ENCODE measurements at places on chromosomes 12 and 14.

GRCh38 chr12:123083661-123084571, 67.0 kb downstream of the PITPNM2 start:
- DNase-seq, result no peak

DNA sequence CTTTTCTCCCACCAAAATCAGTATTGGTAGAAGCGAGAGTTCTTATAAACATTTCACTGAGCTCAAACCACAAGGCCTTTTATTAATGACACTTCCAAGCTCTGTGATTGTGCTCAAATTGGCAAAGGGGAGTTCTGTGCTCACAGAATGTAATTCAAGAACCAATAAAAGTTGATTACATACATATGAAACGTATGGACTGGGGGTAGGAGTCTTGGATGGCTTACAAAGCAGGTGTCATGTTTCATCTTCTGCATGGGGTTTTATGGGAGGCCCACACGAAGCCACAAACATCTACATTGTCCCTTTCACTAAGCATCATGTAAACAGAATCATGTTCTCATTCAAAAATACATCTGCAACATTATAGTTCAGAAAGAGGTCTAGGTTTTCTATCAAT, 828.3 kb downstream of the VRK1 start:
- DNase-seq, result peak; percentile 96

DNA sequence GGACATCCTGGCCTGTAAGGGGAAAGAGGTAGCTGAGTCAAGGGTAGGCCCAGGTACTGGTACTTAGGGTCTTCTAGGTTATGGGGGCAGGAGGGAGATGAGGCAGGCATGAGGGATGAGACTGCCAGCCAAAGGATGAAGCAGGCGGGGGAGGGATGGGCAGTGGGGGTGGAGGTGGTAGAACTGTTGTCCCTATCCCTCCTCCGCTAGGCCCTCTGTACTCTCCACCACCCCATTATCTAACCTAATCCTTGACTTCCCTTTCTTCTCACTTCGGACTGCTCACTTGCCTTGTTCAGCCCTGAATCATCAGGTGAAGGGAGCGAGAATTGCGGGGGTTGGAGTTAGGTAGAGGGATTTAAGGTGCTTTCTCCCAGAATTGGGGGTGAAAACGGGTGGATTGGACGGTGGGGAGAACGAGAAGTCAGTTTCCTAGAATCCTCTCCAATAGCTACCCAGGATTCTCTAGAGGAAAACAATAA, 562 bp downstream of the PAN2 start:
- no peak for DNase-seq

DNA sequence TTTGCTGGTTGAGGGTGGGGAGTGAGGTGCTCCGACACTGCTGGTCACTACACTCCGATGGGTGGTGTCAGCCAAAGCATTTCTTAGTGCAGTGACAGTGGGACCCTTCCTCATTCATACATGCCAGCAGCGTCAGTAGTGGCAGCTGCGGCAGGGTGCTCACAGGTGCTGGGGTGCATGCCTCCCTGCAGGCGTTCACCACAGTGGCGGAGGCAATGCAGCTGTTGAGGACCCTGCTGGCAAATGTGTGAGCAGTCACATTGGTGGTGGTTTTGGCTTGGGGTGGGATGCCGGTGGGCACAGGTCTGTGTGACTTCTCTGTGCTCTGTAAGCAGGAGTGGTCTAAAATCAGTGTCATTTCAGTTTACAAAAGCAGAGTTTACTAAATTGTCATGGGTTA, 464.6 kb downstream of the FUT8 start:
- no peak for DNase-seq

DNA sequence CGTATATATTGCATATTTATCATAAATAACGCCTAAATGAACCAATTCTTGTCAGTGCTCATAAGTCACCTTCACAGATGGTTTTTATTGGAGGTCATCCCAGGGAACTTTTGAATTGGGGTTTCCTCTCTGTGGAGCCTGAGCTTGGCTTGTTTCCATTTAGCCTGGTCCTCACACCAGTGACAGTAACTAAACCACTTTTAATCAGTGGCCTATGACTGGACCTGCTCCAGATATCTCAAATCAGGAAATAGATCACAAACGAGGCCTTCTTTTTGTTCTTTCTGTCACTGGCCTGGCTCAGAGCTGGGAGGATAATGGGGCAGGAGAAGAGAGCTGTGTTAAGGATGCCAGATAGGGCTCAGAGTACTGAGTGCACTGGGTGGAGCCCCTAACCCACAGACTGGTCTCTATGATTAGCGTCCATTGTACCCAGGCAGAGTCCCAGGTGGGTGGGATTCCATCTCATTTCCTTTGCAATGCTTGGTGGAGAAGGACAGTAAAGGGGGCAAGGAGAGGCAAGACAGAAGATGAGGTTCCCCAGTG, 92.4 kb downstream of the NUAK1 start:
- no peak for DNase-seq

DNA sequence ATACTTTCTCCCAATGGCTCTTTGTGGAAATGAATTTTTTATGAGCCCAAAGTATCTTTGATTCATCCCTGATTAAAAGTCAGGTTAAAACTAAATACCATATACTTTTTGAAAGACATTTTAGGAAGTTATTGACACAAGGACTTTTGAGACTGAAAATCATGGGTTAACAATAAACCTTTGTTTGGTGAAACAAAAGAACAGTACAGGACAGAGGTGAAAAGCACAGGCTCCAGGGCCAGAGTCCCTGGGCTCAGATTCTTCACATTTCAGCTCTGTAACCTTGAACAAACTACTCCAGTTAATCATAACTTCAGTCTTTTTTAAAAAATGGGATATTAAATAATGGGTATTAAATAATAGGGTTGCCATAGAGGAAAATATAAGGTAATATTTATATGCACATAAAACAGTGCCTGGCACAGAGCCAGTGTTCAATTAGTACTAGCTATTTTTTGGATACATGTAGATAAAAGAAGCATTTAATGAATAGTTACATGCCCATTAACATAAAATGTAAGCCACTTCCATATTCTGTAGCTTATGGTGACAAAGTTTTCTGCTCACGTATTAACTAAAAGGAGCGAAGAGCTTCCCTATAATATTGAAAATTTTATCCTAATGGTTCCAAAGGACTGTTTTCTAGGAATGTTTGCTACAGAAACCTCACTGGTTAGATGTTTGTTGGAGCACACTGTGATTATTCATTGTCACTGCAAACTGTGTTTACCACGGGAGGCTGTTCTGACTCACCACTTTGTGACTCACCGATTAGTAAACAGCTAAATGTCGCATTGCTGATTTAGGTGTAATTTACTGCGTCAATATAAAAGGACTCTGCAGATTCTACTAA, 255.4 kb downstream of the DAD1 start:
- no peak for DNase-seq

DNA sequence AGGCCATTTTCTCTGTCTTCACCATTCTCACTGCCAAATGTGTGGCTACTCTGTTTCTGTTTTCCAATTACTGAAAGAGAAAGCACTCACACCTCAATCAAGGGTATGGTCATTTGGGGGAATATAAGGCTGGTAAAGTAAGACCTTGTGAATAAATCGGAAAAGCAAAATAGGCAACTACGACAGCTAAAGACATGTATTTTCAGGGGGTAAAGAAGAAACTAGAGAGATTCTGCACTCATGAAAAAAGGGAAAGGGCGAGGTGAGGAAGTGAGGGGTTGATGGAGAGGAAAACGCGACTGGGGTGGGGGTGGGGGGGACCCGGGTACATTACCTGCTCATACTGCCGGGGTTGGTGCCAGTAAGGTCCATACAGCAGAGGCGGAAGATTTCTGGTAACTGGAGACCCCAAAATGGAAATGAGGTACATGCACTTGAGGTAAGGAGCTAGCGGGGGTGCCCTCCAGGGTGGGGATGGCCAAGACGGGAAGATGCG, 19.3 kb downstream of the CHD8 start:
- DNase-seq, result peak; percentile 61

DNA sequence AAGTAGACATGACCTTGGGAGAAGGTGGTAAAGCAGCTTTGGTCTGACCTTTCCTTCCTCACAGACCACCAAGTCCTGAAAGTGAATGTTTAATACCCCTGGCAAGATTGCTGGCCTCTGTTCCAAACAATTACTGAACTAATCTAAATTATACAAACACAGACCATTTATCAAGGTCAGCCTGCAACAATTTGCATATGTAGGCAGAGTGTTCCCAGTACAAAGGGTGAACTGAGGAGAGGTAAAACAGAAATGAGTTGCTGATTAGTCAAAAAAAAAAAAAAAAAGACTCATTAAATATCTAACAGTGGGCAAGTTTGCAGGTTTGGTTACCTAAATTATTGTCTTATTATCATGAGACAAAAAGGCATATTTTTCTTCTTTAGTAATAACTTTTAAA, 506.5 kb downstream of the TMEM117 start:
- no peak for DNase-seq

DNA sequence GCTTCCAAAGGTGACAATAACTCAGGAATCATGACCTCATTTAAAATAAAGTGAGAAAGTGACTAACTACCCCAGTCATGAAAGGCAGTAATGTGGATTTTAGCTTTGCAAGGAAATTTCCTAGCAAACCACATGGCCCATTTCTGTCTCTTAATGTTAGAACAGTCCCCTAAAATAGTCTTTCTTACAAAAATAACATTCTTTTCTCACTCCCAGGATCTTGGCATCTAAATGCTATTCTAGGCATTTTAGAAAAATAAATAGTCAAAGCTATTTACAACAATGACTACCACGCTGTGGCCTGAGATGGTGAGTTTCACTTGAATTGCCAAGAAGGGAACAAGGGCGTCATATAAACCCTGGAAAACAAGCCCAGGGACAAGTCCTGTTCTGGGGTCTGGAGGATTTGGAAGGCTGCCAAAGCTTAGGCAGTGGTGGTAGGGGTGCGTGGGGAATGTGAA, 101.2 kb upstream of the CCDC175 start:
- DNase-seq, result no peak

GRCh38 chr12:72267974-72268373, 4.2 kb upstream of the TRHDE start:
- peak; percentile 50 for DNase-seq

DNA sequence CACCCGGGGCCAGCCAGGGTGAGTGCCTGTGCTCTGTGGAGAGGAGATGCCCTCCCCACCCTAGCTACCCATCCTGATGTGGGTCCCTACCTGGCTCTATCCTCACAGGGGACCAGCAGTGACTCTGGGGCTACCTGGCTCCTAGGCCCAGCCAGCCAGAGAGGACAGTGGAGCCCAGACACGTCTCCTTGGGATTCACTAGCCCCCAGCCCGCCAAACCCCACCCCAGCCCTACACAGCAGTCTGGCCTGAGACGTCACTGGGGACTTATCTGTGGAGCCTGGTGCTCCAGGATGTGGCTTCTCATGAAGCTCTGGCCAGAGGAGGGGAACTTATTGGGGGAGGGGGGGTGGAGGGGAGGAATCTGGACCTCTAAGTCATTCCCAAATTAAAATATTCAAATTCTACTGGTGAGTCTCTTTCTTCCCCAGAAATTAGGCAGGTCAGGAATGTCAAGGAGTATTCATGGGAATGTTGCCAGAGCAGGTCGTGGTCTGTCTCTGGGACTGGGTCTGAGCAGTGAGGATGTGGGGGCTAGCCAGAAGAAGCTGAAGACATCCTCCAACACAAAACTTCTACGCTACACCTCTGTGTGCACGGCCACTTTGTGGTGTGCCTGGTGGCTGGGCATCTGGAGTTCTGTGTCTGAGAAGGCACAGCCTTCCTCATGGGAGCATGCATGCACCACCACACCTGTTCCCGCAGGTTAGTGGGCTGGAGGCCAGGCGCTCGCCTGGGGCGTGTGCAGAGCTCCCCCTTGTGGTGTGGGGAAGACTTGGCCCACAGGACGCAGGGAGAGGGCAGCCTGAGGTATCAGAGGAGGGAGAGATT, 2.7 kb downstream of the CMTM5 start:
- DNase-seq, result peak; percentile 89

- no peak for DNase-seq
These were observed 80.9 kb downstream of the PTPRB start for GRCh38 chr12:70556179-70556869.

DNA sequence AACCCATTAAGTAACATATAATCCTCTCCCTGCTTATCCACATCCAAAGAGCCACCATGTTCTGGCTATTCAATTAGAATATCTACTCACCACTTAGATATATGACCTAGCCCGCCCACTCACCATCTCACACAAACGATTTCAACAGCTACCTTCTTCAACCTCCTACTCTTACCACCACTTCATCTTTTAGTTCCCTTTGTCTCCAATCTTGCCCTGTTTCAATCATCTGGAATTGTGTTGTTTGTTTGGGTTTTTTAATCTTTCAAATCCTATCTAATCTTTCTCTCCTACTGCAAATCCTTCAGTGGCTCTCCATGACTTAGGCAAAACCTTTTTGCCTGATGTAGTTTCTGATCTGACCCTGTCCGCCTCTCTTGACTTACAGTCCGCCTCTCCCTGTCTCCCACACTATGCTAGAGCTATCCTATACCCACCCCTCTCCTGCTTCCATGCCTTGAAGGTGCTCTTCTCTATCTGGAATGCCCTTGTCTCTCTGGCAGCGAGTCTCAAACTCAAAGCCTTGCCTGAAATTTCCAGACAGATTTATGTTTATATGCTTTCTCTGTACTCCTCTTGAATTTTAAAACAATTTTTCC, 161.0 kb upstream of the CRY1 start:
- no peak for DNase-seq

DNA sequence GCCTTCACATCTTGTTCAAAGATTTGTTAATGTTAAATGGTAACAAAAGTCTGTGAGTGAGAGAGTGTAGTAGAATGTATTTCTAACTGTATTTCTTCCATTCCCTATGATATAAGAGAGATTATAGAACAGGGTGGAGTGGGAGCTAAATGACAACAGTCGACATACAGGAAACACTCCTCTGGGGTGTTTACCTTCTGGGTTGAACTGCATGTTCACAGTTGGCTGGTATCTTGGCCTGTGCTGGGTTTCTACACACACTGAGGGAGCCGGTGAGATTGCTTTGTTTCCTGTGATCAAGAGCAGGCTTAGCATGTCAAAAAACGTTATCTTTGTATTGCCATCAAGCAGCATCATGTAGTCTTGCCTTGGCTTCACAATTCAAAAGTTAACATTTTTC, 274.3 kb upstream of the FAR2 start:
- no peak for DNase-seq
